ENCODE measurements at places on chromosomes 5 and 9. TPM values are rescaled to one million over a fixed set of nuclear protein-coding genes. Genes with fewer than 3 reads are reported as not detected.

TRIP13 gene
- polyA plus RNA-seq, result 0.28 TPM

IL9 gene
- not detected for polyA plus RNA-seq

MLANA gene
- polyA plus RNA-seq, result not detected

- DNase-seq, result no peak
Observed at GRCh38 chr9:93520523-93520922, 55.9 kb upstream of the PHF2 start.

- no peak for DNase-seq
Observed at GRCh38 chr5:179607160-179607931, 16.1 kb downstream of the HNRNPH1 start.

- no peak for DNase-seq
Observed at GRCh38 chr9:130587921-130588320, 8.5 kb downstream of the FUBP3 start.

DNA sequence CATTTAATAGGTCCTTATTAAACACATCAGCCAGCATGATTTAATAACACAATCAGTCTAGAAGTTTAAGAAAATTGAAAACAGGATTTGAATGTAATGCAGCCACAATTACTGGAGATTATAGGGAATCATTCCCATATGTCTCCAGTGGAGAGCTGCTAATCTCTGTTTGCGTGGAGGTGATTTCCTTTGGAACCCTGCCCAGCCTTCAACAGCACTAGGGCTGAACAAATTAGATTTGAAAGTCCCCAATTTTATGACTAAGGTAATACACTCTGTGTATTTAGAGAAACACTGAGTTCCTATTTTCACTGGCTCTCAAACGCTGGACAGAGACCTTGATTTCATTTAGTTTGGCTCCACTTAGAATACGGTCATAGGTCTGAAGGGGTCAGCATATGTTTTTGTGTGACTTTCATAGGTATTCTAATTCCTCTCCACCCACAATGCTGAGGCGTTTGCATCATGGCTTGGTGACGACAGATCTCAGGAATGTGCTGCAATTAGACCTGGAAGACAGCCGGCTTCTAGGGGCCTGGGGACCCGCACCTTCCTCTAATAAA is 508.3 kb downstream of the EBF1 start:
- no peak for DNase-seq

DNA sequence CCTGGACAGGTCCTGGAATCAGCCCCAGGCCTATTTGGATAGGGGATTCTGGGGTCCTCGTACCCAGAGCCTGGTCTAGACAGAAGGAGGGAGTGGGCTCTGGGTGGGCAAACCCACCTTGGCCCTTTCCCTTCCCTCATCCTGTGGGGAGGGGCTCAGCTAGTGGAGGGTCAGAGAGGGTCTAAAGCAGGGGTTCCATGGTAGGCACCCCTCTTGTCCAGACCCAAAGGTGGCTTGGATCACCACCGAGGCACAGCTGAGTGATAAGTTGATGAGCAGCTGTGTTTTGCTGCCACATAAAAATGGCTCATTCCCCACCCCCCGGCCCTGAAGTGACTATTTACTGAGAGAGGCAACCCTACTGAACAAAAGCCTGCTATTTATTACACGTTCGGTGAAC is 53.8 kb upstream of the KCNMB1 start:
- no peak for DNase-seq

- DNase-seq, result no peak
Observed at GRCh38 chr5:151799407-151799806, 27.7 kb downstream of the G3BP1 start.

ECM2 gene
- 102 TPM for polyA plus RNA-seq

GRCh38 chr9:96140296-96141127 is 161.5 kb downstream of the HSD17B3 start:
- no peak for DNase-seq

GARIN3 gene
- not detected for polyA plus RNA-seq

DNA sequence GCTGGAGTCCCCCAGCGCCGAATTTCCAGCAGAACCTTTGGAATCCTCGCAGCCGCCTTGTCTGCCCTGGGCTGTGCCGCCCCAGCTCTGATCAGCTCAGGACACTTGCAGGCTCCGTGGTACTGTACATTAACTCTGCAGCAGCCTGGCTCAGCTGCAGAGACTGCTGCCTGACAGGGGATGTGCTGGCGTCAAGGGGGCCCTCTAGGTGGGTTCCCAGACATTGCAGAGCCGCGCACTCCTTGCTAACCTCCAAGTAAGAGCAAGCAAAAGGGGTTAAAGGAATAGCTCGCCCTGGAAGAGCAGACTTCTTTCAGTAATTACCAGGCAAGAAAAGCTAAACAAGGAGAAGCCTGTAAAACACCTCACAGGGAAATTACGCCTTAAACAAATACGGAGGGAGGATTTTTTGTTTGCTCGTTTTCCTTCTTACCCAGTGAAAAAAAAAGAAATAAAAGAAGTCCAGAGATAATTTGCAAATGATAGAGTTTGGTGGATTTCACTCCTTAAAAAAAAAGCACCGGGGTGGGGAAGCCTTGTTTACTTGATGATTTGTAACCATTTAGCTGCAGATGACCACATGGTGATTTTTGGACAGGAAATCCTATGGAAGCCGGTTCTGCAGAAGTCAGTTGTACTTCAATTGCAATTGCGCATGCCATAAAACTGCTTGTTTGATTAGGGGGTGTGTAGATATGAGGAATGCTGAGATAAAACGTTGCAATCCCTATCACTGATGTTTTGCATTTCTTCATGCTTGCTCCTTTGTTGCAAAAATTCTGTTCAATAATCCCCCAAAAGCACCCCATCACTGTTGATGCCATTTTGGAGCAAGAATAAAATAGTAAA is 305.8 kb downstream of the PDE4D start:
- peak; percentile 82 for DNase-seq

GRCh38 chr5:73592551-73592950 is 27.0 kb downstream of the UTP15 start:
- no peak for DNase-seq

GRCh38 chr5:179160584-179160983 is 100.4 kb downstream of the ZNF354C start:
- DNase-seq, result no peak

AOPEP gene
- 311 TPM for polyA plus RNA-seq

GRCh38 chr9:135963938-135964337 is 2.8 kb upstream of the UBAC1 start:
- no peak for DNase-seq

GRCh38 chr5:155850370-155850769 is 476.6 kb upstream of the SGCD start:
- no peak for DNase-seq

- no peak for DNase-seq
Observed at GRCh38 chr9:89204801-89205200, 26.2 kb upstream of the SHC3 start.

ZBTB34 gene
- 2.1 TPM for polyA plus RNA-seq

GRCh38 chr5:124056326-124056990 is 544.5 kb downstream of the CSNK1G3 start:
- no peak for DNase-seq

- DNase-seq, result no peak
Observed at GRCh38 chr5:73615085-73615484, 10.9 kb upstream of the ARHGEF28 start.

NMRK1 gene
- polyA plus RNA-seq, result 62.6 TPM

NOTCH1 gene
- polyA plus RNA-seq, result 3.1 TPM

PRUNE2 gene
- polyA plus RNA-seq, result 92.9 TPM

OR1J2 gene
- not detected for polyA plus RNA-seq

DNA sequence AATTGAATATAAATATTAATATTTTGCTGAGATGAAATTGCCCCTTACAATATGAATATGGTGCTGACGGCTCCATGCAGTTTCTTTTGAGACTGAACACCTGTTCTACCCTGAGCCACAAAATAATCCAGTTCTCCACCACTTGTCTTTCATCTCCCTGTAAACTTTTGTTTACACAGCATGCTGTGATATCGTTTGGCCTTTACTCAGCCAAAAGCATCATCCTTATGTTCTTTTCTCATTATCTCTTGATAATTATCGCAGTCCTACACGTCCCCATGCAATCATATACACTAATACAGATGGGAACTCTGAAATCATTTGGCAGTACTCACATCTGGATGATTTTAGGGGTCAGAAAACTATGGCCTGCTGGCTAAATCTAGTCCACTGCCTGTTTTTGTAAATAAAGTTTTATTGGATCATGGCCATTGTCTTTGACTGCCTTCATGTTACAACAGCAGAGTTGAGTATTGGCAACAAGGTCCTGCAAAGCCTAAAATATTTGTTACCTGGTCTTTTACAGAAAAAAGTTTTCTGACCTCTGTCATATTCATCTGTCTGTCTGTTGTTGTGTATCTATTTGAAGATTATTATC is 53.3 kb downstream of the AOPEP start:
- DNase-seq, result no peak

KIF4B gene
- polyA plus RNA-seq, result not detected

DNA sequence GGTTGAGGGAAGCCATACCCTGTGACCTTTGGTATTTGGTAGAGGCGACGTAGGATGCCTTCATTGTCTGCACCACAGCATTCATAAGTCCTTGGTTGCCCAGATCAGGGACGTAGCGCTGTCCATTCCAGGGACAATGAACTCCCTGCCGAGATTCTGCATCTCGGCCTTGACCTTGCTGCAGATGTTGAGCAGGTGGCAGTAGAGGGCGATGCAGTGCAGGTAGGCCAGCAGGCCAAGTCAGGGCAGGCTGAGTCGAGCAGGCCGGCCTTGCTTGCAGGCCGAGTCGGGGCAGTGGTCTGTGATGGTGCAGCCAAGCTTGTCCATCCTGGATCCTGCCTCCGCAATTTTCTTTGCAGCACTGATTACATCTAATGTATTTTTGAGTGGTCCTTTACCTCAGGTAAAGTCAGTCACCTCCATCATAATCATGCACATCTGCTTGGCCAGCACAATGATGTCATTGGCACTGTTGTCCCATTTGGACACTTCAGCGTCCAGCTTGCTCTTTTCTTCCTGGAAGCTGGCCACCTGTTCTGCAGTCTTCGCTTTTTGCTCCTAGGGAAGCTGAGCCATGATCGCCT is 93.4 kb upstream of the CCDC112 start:
- no peak for DNase-seq

DNA sequence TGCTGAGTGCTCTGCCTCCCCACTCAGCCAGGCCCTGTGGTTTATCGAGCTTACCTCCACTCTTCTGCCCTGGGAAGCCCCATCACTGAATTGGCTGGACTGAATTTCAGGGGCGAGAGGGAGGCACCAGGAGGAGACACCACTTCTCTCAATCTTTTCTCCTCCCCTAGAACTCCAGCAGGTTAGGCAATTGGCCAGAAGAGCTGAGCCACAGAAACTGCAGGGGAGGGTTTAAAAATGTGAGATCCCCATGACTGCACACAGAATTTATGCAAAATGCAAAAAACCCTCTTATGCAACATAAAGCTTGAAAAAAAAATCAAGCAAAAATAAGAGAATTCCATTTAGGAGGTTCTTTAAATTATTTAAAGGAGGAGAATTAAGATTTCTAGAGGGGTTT is 29.9 kb downstream of the TUT7 start:
- DNase-seq, result no peak

DNA sequence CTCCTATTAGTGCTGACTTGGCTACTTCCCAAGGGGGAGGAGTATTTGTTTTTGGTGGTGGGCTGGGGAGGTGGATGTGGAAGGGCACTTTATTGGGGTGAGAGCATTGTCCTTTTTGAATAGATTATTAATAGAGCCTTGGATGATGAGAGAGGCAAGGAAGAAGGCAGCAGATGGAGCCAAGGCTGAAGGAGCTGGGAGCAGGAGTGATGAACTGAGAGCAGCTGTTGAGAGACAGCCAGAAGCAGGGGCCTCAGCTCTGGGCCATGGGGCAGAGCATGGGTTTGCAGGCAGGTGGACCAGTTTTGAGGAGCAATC is 29.6 kb downstream of the RGS3 start:
- no peak for DNase-seq

GRCh38 chr9:17425384-17425783 is 153.5 kb upstream of the SH3GL2 start:
- no peak for DNase-seq
